Activated CD4-positive, CD25-positive, alpha-beta regulatory T cell (primary cell): ENCODE measurements at places on chromosomes 7 and 10.

DNA sequence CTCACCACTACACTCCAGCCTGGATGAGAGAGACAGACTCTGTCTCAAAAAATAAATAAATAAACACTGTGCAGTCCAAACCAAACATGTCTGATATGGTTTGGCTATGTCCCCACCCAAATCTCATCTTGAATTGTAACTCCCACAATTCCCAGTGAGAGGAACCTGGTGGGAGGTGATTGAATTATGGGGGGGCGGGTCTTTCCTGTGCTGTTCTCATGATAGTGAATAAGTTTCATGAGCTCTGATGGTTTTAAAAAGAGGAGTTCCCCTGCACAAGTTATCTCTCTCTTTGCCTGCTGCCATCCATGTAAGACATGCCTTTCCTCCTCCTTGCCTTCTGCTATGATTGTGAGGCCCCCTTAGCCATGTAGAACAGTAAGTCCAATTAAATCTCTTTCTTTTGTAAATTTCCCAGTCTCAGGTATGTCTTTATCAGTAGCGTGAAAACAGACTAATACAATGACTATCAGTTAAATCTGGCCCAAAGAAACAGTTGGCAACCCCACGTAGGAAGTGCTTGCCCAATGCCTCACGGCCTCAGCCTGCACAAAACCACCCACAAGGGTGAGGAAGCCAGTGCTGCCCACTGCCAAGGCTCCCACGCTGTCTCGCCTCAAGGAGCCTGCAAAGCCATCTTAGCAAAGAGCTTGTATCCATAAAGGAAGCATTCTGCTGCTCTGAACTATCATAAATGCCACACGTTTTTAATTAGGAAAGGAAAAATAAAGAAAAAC, 64.7 kb downstream of the PIK3AP1 start:
- no peak for DNase-seq

DNA sequence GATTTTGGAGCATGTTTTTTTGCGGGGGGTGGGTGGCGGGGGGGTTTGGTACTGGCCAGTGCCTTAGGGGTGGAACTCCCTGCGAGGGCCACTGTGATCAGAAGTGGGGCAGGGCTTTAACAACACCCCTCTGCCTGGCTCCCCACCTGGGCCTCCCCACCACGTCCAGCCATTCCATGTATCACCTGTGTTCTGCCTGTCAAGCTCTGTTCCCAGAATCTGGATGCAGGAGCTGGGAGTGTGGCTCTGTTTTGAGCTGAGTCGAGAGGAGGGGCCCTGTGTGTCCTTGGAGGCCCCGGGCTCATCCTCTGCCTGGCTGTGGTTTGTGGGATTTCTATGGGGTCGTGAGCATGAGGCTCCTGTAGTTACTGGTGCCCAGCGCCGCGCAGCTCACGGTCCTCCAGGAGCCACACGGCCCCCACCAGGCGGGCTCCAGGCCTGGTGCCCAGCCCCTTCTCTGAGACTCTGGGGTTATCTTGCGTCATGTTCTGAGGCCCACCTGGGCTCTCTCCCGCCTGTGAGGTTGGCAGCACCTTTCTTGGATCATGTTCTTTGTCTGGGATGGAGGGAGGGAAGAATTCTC, 29.6 kb downstream of the PFKFB3 start:
- DNase-seq, result no peak

- no peak for DNase-seq
Measured at GRCh38 chr7:27704422-27705199, 35.4 kb upstream of the TAX1BP1 start.

GRCh38 chr7:155665957-155666287, 21.5 kb downstream of the RBM33 start:
- DNase-seq, result no peak

DNA sequence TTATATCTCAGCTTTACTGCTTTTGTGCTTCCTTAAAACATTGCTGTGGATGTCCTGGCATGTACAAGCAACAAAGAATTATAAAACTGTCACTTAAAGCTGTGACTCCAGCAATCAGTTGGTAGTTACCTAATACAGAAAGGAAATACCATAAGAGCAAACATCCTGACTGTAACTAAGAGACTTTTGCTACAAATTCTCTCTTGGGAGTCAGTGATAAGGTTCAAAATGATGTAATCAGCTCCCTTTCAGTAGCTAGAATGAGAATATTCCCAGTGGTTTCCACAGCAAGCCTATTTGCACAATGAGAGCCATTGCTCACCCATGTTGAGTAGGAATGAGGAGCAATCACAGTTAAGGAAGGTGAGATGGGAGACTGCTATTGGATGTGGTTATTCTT, 7.6 kb downstream of the PNLIPRP1 start:
- DNase-seq, result no peak

GRCh38 chr7:132351954-132352499, 224.2 kb downstream of the PLXNA4 start:
- DNase-seq, result no peak

DNA sequence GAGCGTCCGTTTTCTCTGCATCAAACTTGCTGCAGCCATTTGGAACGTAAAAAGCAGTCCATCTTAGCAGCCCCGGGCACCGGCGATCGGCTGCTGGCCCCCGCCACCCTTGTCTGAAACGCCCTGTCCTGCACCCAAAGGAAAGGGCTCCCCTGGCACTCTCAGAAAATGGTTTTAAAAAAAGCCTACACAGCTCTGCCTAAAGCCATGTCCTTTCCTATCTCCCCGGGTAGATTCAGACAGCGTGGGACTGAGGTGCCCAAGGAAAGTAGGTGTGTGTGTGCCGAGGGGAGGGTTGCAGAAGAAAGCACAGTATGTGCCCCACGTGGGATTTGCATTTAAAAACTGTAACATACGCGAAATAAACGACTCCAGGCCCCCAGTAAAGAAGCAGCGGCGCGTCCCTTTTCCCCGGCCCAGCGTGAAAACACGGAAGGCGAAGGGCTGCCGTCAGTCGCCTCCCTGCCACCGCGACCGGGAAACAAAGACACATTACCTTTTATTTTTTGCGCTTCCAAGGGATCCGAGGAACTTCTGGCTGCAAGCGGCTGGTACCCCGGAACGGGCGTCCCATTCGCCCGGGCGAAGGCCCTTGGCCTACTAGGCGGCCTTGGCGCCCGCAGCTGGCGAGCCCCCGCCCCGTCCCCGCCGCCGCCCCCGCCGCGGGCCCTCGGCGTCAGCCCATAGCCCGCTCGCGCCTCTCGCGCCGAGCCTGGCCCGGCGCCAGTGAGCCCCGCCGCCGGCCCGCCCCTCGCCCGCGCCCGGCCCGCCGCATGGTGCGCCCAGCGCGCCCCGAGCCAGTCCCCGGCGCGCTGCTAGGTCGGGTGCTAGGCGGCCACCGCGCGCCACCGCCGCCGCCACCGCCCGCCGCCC, 304.6 kb downstream of the PRPF18 start:
- DNase-seq, result no peak

DNA sequence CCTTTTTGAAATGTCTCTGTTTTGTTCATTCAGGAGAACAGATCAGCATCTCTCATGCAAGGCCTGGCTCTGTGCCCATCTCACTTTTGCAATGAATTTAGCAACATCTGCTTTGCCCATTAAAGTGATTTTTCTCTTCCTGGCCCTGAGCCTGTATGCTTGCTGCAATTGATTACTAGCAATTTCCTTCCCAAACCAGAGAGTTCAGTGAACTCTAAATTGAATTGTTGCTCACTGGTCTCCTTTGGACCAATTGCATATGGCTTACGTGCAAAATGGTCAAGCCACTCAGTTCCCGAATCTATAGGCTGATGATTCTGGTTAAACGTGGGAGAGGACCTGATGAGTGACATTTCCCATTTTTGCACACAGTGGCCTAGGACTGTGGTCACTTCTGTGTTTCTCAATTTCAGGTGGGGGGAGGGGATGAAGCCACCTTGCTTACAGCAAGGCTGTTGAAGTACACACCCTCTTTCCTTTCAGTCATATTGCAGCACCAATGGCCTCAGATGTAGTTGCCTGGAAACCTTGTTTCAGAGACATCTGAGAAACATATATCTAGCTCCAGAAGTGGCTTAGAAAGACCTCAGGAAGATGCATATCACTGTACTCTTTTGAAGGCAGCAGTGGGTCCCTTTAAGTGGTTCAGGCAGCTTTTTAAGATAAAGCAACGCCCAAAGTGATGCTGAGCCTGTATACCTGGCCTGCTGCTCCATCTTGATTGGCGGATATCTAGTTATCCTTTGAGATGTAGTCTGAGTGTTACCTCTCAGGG, 201.4 kb downstream of the PTEN start:
- DNase-seq, result no peak

DNA sequence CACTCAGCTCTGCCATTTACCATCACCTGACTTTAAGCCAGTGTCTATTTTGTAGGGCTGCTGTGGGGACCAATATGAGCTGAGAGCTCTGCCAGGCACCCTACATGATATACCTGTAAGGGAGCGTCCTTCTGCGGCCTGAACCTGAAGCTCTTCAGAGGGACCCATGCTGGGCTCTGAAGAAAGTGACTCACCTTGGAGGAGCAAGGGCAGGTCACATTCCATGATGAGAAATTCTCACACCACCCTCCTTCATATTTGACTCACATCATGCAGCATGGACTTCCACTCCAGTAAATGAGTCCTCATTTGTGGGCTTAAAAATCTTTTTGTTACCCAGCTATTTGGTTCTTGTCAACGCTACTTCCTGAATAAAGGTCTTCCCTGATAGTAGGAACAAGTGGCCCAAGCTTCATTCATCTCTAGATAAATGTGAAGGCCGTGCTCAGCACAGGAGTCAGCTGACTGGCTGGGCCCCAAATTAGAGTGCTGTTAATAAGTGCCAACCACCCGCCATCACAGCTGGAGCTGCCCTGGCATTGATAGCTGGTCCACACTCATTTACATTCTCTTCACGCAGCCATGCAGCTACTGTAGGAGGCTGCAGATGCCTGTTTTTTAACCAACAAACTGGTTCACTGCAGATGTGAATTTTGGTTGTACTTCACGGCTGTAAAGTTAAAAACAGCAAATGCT, 78.4 kb downstream of the RNF216 start:
- no peak for DNase-seq

- no peak for DNase-seq
Measured at GRCh38 chr10:119375574-119376272, 166.8 kb downstream of the RGS10 start.

DNA sequence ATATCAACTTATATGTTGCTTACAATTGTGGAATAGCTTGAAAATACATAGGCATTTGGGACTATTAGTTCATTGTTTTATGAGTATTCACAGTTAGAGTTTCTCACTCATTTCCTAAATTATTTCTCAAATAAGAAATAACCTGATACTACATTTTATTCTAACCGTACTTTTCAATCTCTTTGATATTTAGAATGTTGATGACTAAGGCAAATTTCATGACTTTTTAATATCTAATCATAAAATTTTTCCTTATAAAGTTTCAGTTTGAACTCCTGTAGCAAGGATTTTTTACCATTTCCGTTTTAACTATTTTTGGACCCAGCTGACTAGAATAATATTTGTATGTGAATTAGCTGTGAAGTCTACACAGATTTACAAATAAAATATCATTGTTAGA, 41.3 kb upstream of the GNAI1 start:
- DNase-seq, result no peak

DNA sequence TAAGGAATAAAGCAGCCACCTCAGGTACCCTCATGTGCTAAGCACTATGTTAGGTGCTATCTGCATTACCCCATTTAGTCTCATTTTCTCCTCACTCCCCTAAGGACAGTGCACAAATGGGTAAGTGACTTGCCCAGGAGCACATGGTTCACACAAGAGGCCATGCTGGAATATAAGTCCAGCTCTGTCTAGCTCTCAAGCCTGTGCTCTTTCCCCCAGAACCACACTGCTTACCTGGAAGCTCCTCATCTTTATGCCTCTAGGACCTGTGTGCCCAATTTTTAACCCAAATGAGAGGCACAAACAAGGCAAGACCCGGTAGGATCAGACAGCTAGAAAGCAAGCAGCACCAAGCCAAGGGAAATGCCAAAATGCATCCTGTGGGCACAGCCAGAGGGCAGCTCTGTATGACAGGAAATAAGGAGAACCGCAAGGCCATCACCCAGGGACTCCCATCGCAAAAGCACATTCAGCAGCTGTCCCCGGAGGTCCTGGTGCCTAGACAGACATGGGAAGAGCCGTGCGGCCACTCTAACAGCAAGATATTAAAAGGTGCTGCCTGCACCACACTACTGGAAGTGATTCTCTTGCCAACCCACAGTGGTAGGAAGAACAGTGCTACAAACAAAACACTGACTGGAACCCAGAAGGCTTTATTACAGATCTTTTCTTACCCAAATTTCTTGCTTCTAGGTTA, 88.1 kb downstream of the GSAP start:
- DNase-seq, result no peak

DNA sequence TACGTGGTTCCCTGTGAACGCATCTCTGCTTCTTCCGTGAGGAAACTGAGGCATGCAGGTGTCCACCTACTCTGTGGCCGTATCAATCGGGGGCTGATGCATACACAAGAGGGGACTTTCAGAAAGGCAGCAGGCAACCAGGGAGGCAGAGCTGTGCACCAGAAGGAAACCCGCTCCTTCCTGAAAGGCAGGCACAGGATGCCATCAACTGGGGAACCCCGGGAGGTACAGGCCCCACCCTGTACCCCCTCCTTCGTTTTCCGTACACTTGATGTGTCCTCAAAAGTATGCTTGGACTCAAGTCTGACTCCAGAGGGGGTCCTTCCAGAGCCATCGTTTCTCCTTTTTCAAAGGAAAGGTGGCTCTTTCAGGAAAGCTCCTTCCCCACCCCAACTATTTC, 59.5 kb downstream of the ASB13 start:
- no peak for DNase-seq

DNA sequence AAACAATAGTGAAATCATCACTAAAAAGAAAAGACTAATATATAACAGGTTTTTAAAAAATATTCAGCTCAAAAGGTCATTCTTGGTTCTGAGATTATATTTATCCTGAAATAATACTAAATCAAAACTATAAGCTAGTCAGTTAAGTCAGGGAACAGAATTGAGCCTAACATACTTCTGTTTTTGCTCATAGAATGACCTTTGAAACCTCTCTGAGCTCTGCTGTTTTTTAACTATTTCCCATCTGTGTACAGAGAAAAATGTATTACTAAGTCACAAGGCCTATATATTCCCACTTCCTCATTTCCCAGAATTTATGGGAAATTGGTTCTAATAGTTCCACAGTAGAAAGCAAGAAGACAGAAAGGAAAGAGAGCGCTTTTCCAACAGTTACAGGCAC, 346.8 kb upstream of the ETV1 start:
- no peak for DNase-seq
